ENCODE measurements at places on chromosomes 16 and 17.

- no peak for DNase-seq
These were observed 962.1 kb downstream of the KCNJ18 start for GRCh38 chr17:22654447-22654846.

DNA sequence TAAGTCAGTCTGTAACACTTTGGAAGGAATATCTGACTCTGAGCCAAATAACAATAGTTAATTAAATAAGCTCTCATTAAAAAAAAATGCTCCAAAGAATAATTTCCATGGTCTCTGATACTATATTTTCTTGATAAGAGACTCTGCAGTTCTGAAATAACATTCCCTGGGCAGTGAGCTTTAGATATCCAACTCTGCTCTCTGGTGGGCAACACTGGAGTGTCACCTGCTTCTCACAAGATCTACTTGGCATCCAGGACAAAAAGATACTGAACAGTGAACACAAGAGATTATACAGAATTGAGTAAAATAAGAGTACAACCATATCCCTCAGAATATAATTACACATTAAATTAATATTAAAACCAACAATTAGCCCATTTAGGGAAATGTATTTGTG, 13.7 kb downstream of the BLMH start:
- peak; percentile 65 for DNase-seq

DNA sequence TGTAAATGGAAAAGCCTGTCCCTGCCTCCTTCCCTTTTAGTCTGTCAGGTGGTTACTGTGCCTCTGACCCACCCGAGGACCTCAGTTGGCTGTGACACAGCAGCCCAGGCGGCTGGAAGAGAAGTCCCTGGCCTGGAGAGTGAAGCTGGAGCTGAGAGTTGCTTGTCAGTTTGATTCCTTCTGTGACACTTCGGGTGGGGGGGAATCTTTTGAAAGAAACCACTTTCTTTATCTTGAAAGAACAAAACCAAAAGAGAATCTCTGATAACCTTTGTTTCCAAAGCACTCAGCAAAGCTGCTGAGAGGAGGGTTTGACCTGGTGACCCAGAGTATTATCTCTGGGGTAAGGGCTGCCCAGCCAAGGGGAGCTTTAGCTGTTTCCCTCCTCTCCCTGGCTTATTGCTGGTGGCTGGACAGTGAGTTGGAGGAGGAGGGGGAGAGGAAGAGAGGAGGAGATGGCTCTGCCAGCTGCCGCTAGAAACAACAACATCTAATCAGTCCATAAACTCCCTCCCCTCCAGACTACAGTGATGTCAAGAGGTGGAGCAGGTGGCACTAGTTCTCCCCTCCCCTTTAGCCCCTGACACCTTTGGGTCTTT, 34.0 kb downstream of the YPEL2 start:
- DNase-seq = no peak

DNA sequence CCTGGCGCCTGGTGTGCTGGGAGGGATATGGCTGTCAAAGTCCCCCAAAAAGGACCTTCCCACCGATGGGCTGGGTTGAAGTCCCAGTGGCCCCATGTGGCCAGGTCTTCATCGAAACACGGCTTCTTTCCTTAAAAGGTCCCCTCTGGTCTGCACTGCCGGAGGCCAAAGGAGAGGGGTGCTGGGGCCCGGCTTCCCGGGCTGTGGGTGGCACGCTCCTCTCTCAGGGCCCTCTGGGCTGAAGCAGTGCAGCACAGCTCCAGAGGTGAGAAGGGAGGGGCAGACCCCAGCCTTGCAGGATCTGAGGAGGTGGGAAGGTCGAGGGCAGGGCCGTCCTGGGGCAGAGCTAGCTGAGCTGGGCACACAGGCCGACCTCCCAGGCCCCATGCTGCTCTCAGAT, 6.7 kb downstream of the NPTX1 start:
- DNase-seq = no peak

DNA sequence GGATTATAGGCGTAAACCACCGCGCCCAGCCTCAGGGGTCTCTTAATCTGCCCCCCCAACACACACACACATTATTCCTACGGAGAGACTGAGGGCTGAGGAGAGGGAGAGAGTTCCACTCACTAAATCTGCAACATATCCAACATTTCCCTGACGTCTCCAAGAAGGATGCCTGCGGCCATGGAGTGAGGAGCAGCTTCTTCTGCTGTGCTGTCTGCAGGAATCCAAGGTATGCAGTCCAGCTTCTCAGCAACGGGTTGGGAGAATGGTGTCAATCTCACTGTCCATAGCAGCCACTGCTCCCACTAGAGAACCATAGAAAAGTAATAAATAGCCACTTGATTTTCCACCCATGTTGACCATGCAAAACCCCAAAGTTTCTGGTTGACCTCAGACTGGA, 5.1 kb upstream of the PLXDC1 start:
- DNase-seq = no peak
